ENCODE measurements at places on chromosomes 16 and 17.
A peak's percentile ranks its signal among the peaks of the same experiment; 100 is the strongest.

DNA sequence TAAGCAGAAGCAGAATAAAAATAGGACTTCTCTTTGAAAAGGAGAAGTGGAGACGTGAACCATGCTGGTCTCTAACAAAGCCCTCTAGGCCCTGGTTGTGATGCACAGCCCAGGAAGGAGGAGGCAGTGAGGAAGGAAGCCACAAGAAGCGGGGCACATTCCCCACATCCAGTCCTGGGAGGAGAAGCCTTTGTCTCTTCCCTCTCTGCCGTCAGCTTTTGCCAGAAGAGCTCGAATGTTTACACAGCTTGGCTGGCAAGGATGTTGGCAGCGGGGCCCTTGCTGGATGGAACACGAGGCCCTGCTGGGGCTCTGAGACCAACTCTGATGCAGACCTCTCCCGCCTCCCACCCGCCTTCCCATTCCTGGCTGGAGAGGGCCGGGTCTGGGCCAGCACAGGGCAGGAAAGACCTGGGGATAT, 91.3 kb downstream of the MAF start:
- no peak for DNase-seq

- no peak for DNase-seq
Measured at GRCh38 chr16:1645914-1646525, 32.1 kb upstream of the JPT2 start.

DNA sequence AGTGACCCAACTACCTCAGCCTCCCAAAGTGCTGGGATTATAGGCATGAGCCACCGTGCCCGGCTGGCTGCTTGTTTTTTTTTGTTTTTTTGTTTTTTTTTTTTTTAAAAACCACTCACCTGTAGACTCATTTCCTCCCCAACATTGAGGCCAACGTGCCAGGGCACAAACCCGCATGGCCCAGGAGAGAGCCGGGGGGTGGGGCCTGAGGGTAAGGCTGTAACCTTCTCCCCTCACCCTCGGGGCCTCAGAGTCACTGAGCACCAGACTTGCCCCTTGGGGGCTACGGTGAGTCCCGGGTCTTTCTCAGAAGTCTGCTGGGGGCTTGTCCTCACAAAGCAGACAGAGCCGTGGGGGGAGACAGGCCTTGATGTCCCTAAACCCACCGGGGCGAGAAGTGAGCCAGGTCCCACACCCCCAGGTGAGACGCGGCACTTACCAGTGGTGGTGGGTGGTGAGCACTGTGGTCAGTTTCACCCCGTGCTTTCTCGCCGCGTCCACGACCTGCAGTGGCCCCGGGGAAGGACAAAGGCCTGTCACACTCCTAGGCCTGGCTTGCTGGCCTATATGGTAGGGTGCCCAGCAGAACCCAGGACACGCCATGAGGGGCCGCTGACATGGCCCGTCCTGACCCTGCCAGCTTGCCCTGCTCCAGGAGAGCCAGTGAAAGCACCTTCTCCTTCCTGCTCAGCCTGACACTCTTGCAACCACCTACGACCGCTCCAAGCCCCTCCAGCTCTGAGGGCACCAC, 4.6 kb downstream of the HAGH start:
- no peak for DNase-seq

GRCh38 chr16:57184887-57185445, 873 bp downstream of the PSME3IP1 start:
- DNase-seq = no peak

GRCh38 chr17:59347975-59348391, 16.5 kb downstream of the YPEL2 start:
- no peak for DNase-seq

- no peak for DNase-seq
Measured at GRCh38 chr17:82864713-82865248, 25.0 kb upstream of the ZNF750 start.

GRCh38 chr16:66079671-66080334, 286.7 kb upstream of the CDH5 start:
- no peak for DNase-seq

GRCh38 chr16:19566362-19566761, 10.9 kb downstream of the VPS35L start:
- no peak for DNase-seq

GRCh38 chr16:10641953-10642949, 52.5 kb downstream of the TEKT5 start:
- no peak for DNase-seq

GRCh38 chr16:89360760-89361435, 129.5 kb downstream of the ANKRD11 start:
- peak; percentile 54 for DNase-seq

DNA sequence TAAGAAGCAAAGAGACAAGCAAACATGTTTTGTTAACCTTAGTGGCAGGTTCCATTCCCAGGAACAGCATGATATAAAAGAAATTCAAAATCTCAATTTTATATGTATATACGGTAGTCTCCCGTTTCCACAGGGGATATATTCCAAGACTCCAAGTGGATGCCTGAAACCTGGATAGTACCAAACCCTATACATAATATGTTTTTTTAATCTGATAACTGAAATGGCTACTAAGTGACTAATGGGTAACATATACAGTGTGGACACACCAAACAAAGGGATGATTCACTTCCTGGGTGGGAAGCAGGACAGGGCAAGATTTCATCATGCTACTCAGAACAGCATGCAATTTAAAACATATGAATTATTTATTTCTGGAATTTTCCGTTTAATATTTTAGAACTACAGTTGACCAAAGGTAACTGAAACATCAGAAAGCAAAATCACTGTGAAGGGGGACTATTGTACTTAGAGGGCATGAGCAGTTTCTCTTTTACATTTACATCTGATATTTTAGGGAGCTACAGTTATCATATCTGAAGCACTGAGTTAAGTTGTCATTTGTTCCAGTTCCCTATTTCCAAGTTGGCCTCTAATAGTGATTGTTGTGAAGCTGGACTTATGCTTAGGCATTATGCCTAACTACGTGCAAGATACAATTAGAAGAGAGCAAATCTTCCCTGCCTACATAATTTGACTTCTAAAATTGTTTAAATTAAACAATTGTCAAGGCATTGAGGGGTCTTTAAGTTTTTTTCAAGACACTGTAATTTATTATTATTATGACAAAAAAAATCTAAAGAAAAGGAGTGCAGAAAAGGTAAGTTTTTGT, 34.1 kb upstream of the ABCA6 start:
- DNase-seq = no peak

GRCh38 chr16:1141191-1141590, 11.7 kb upstream of the CACNA1H start:
- DNase-seq = no peak

DNA sequence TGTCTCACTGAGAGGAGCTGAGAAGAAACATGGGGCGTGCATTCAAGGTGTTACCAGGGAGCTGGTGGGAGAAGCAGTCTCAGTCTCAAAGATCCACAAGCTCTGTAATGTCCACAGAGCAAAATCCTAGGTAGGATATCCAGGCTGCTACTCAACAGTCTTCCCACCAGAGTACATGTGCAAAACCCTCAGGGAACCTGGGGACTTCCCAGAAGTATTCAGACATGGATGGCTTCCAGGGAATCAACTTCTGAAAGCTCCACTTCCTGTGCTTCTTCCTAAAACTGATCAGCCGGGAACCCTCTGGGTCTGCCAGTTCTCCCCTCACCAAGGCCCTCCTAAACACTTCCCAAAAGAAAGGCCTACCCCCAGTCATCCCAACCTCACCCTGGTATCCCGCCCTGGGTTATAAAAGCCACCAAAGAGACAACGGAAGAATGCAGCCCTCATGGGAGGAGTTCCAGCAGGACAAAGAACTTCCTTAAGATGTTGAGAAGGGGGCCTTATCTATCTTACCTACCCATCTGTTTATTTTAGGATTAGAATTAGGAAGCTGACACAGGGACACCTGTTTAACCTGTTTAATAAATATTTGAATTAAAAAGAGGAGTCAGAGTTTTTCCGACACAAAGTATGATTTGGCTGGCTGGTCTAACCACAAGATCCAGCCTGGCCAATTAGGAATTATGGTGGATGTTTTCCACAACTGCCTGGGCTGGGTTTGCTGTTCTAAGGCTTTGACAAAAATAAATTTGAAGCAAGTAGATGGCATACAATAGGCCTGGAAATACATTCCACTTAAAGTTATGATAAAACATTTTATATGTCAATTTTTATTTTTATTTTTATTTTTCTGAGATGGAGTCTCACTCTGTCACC, 37.0 kb downstream of the CUEDC1 start:
- DNase-seq = no peak

GRCh38 chr16:24939738-24940137, 75.4 kb downstream of the ARHGAP17 start:
- no peak for DNase-seq

DNA sequence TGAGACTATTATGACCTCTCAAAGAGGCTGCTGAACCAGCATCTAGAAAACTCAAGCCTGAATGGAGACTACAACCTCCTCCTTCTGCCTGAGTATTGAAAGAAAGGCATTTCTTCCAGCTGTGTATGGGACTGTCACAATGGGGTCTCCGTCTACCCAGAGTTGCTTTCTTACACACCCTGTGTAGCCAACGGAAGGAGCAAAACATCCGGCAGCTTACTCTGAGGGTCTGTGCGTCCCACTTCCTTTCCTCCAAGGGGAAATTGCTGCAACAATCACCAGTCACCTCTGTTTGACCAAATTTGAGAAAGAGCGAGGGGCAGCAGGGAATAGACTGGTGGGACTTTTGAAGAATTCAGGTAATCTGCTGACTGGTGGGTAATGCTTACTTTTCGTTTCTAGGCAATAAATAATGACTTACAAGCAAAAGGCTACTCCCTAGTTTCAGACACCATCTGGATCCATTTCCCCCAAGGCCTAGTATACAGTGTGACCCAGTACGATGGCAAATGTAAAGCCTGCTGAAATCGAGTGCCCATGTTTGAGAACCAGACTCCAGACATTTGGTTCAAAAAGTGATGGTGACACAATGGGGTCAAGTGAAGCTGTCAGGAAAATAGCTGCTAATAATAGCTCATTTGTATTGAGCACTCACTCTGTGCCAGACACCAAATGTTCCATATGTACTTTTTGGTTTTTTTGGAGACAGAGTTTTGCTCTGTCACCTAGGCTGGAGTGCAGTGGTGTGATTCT, 81.7 kb downstream of the YPEL2 start:
- no peak for DNase-seq

GRCh38 chr16:11435576-11435975, 90.3 kb downstream of the RMI2 start:
- DNase-seq = no peak

DNA sequence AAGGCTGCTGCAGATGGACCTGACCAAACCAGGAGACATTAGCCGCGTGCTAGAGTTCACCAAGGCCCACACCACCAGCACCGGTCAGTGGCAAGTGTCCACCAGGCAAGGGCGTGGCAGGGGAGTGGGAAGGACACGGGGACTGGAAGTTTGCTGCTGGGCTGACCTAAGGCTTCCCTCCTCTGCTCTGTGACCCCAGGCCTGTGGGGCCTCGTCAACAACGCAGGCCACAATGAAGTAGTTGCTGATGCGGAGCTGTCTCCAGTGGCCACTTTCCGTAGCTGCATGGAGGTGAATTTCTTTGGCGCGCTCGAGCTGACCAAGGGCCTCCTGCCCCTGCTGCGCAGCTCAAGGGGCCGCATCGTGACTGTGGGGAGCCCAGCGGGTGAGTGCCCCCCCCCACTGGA, 4.8 kb downstream of the HSD11B2 start:
- no peak for DNase-seq

DNA sequence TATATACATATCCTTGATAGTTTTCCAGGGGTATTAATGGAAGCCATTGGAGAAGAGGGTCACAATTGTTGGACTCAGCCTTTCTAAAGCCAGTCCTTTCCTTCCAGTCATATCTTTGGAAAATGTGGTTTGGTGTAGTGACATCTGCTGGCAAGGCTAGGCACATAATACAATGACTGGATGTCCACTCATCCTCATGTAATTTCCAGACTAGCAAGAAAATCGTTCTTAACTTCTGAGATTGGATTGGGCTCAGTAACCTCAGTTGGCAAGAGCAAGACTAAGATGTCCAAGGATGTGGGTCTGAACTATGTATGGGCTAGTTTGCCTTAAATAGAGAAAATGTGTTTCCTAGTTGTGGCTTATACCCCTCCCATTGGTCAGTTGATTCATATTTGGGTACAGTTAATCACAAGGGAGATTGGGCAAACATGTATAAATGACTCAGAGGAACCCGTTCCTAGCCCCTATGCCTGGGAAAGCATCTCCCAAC, 8.7 kb upstream of the KAT7 start:
- no peak for DNase-seq

DNA sequence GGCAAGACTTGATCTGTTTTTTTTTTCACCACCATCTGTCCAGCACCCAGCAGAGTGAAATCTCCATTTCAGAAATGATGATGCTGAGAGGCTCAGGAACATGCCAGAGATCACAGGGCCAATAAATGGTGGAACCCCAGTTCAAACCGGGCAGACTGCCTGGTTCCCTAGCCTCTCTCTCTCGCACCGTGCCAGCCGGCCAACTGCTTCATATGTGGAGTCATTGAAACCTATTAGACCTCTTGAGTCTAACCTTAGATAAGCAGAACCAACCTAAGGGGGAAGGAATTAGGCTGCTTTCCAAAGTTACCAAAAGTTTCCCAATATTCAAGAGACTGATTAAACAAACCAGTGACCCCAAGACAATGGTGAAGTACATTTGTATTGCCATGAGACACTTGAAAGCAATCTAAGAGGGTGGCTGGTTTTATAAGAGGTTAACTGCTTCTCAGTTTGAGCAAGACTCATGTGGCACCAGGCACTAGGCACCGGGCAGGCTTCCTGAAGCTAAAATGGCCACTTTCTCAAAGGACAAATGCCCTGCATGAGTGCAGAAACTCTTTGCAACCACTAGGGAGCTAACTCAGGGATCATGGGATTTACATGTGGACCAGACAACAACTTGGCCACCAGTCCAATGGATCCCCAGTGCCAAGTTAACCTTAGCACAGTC, 18.4 kb downstream of the TOX3 start:
- DNase-seq = no peak

DNA sequence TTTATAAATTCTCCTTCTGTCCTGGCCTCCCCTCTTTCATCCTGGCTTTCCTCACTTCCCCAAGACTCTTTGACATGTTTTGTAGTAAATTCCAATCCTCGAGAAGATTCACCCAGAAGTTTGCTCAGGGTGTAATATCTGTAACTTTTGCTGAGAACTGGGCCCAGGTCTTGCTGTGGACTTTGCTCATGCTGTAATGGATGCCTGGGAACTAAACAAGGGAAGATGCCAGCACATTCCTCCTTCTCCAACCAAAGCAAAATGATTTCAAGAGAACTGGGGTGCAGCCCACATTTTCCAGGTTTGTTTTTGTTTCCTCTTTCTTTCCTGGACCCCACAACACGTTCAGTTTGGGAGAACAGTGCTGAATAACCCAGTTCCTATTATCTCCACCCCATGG, 6.6 kb upstream of the SALL1 start:
- DNase-seq = no peak
